Ammon's horn (tissue), 1 donor: ENCODE measurements at places on chromosomes 2 and 18.

DNA sequence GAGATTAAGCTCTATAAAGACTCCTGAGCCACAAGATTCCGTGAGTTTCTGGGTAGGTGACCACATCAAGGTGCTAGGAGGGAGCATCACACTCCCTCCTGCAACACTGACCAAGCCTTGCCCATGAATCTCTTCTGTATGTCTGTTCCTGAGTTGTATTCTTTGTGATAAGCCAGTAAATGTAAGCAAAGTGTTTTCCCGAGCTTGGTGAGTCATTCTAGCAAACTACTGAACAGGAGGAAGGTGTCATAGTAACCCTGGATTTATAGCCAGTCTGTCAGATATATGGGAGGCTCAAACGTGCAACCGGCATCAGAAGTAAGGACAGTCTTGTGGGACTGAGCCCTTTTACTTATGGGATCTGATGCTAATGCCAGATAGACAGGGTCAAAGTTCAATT, 346.1 kb upstream of the KYNU start:
- DNase-seq = no peak

- no peak for DNase-seq
Observed at GRCh38 chr2:216107760-216108159, 1.4 kb upstream of the XRCC5 start.

DNA sequence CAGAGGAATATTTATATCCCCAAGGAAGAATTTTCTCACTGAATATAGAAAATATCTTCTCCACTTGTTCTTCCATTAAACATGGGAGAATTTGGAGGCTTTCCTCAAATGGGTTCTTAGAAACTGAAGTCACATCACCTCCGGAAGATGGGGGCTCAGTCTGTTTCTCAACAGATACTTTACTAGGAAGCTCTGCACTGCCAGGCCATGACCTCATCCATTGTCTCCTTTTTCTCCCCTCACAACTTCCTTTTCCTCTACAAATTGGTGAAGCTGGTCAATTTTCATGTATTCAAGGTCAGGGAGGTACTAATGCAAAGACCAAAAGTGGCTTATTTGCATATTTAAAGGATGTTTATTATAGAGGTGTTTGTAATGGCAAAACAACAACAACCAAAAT, 173.1 kb downstream of the RNF152 start:
- no peak for DNase-seq

DNA sequence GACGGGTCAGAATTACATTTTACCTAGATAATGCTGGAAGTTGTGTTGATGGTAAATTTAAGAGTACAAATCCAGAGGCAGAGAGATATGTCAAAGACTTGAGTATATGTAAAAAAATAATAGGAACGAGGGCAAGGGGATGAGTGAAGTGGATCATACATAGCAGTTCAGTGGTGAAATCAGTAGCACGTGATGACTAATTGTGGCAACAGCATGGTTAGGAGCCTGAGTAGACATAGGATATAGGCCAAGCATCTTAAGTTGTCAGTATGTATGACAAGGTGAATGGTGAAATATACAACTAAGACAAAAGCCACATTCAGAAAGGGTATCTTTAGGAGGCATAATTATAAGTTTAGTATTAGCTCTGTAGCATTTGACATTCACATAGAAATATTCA, 826.5 kb upstream of the PIK3C3 start:
- DNase-seq = no peak

- no peak for DNase-seq
Observed at GRCh38 chr2:126720638-126721037, 64.7 kb downstream of the GYPC start.

DNA sequence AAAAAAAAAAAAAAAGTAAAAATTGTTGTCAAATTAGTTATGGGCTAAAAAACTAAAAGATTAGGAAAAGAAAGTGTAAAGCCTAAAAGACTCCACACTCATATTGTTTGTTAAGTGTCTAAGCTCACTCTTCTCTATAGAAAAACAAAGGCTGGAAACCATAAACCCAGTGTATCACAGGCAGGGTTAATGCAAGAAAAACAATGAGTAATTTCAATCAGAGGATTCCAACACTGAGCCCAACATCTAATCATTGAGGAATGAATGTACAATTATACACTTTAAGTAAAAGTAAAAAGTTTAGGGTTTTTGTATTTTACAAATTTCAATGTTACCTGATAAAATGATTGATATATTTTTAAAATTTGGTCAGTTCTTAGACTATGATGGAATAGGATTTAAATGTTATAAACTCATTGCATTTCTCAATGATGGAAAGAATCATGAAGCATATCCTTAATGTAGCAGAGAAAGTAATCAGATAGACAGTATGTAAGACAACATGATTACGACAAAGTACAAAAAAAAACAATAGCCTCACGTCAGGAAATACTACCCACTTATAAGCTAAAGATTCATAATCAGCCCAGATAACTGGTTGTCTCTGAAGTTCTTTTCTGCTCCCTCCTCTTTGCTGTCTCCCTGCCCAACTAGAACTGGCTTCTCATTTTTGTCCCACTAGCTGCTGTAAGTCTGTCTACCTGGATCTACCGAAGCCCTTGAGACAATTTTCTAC, 44.5 kb upstream of the SP3 start:
- no peak for DNase-seq

DNA sequence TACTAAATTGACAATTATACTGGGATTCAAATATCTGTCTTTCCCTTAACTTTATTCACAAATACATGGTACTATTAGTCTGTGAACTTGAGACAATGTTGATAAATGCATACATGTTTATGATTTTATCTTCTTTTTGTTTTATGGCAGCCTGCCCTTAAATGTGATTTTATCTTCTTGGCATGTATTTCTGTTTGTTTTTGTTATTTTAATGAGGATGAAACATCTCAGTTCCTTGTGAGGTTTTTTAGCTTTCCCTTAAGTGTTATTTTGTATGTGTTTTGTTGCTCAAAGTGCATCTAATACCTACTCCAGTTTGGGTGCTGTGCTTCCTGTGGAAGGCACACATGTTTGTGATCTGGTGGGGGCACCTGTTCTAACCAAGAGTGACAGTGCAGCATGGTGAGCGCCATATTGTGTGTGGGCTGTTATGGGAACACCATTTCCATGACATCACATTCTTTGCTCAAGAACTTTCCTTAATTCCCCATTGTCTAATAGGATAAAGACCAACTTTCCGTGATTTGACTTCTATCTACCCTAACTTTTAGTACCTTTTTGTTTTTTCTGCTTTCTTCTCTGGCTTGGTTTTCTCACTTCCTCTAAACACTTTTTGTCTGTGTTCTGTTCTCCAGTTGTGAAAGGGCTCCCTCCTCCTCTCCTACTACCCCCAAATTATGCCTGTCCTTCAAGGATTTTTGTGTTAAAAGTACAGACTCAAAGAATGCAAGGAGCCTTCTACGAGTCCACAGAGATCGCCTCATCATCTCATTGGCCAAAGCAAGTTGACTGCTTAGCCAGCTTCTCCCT, 162.1 kb upstream of the TTC39C start:
- DNase-seq = peak; percentile 37
